Globus pallidus (tissue), 1 donor: ENCODE measurements at places on chromosomes 2 and 18.

DNA sequence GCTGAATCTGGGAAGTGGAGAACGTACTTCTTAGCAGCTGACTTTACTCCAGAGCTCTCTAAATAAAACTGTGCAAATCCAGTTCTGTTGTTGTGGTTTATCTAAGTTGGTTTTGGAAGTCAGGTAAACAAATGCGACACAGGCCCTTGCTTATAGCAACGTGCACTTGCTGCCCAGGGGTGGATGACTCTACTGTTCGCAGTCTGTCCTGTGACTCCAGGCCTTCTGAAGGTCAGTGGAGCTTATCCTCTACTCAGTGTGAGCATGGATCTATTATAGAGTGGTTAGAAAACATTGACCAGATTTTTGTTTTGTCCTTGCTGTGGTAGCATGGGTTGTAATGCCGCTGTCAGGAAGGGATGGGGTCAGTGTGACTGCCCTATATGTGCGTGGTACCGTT lies 89.1 kb downstream of the ZNF236 start:
- DNase-seq = no peak

DNA sequence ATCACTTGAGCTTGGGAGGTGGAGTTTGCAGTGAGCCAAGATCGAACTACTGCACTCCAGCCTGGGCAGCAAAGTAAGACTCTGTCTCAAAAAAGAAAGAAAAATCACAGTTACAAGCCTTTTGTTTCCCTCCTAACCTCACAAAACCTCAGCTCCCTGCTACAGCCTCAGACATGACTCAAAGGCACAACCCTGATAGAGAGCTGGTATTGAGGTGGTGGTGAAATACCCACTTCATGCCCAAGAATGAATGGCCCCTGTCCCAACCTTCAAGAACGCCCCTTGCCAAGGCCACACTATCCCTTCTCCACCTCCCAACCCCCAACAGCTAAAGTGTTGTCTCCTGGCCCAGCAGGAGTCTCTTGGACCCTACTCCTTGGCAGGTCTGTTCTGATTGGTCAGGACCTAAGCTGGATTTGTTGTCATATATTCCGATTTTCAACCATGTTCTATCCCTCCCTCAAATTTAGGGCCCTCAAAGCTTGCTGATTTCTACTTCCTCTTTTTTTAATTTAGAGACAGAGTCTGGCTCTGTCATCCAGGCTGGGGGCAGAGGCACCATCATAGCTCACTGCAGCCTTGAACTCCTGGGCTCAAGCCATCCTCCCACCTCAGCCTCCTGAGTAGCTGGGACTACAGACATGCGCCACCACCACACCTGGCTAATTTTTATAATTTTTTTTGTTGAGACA lies 61.9 kb upstream of the BZW1 start:
- DNase-seq = no peak

- no peak for DNase-seq
Measured at GRCh38 chr2:220785178-220785577, 786.9 kb downstream of the EPHA4 start.

DNA sequence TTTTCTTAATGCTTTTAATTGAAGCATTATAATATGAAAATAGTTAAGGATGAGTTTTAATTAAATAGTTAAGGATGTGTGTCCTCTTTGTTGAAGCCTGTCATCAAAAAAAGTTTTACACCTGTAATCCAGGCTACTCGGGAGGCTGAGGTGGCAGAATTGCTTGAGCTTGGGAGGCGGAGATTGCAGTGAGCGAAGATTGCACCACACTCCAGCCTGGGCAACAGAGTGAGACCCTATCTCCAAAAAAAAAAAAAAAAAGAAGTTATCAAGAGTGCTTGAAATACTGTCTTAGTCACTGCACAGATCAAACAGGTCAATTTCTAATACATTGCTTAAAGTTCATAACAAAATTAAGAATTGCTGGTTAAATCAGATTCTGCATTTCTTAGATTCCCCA lies 193.6 kb downstream of the CD226 start:
- DNase-seq = no peak

DNA sequence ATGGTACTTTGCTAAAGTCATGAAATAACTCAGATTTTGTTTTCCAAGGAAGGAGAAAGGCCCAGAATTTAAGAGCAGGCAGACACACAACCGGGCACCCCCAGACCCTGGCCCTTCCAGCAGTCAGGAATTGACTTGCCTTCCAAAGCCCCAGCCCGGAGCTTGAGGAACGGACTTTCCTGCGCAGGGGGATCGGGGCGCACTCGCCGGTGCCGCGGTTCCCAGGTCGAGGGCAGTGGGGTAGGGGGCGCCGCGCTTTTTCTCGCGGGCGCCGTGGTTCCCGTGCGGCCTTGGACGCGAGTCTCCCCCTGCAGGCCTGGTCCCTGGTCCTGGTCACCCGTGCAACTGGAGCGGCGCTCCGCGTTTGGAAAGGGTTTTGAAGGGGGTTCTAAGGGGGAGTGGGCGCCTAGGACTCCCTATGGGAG lies 1.2 kb downstream of the ZNF236 start:
- no peak for DNase-seq

- peak; percentile 39 for DNase-seq
Measured at GRCh38 chr2:113886479-113887008, 3.3 kb upstream of the ACTR3 start.

DNA sequence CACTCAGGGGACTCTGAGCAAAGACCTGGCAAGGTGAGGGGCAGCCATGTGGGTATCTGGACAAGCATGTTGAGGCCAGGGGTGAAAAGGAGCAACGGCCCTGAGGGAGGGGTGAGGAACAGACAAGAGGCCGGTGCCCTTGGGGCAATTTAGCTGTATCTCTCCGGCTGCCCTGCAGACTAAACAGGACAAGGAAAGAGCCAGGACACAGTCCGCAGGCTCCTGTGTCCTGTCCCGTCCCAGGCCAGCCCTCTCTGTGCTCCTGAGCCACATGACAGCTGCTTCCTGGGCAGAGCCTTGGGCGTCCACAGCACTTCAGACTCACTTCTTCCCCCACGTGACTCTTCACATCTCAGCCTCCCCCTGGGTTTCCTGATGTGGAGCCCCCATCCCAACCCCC lies 206.1 kb downstream of the KLHL29 start:
- no peak for DNase-seq

- DNase-seq = no peak
Measured at GRCh38 chr18:61651145-61651879, 241.5 kb downstream of the RNF152 start.
